Activated CD4-positive, alpha-beta T cell treated with anti-CD3 and anti-CD28 coated beads, Interleukin-2, amount 10 ng/mL, durations not matched to agents 7 days and 5 days (primary cell): ENCODE measurements at places on chromosomes 12 and 14. TPM values are rescaled to one million over a fixed set of nuclear protein-coding genes. Genes with fewer than 3 reads are reported as not detected.

Gene MYH6
- total RNA-seq = 0.07 TPM

- no peaks in the 10 kb centered on the region for H3K4me1 ChIP-seq
- no peaks in the 10 kb centered on the region for H3K27me3 ChIP-seq
- DNase-seq = no peak
- H3K27ac ChIP-seq = no peak overlapping the region
- H3K36me3 ChIP-seq = no peaks in the 10 kb centered on the region
- H3K4me3 ChIP-seq = no peak overlapping the region
Measured at GRCh38 chr12:46942579-46942978, 116.8 kb upstream of the SLC38A4 start.

GRCh38 chr12:67362526-67362925 is 93.4 kb downstream of the CAND1 start:
- DNase-seq = no peak
- no peaks in the 10 kb centered on the region for H3K4me1 ChIP-seq
- H3K27me3 ChIP-seq = no peaks in the 10 kb centered on the region
- H3K4me3 ChIP-seq = no peak overlapping the region
- H3K36me3 ChIP-seq = no peaks in the 10 kb centered on the region

- H3K27me3 ChIP-seq = peaks cover 5% of the 10 kb centered on the region
- H3K4me3 ChIP-seq = no peak overlapping the region
Measured at GRCh38 chr12:91515944-91516694, 333.5 kb upstream of the DCN start.

- no peak overlapping the region for H3K4me3 ChIP-seq
- H3K27ac ChIP-seq = no peak overlapping the region
Measured at GRCh38 chr14:58966997-58967396, 221.5 kb upstream of the DAAM1 start.
